ENCODE measurements at places on chromosomes 5 and 9.

DNA sequence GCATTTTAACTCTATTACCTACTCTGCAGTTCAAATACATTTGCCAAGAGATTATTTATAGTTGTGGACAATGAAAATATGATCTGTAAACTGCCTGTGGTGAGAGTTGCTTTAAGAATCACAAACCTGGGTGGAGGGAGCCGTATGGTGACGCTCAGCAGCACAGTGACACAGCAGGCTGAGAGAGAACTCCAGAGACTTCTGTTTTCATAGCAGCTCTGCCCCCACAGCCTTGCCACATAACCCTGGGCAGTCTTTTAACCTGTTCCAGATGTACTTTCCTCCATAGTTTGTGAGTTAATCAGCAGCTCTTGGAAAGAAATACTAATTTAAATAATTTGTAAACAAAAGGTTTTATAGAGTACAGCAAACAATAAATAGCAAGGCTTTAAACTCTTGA lies 450.5 kb downstream of the ELAVL2 start:
- DNase-seq, result no peak

- no peak for DNase-seq
Observed at GRCh38 chr5:84303315-84303714, 81.4 kb downstream of the EDIL3 start.

DNA sequence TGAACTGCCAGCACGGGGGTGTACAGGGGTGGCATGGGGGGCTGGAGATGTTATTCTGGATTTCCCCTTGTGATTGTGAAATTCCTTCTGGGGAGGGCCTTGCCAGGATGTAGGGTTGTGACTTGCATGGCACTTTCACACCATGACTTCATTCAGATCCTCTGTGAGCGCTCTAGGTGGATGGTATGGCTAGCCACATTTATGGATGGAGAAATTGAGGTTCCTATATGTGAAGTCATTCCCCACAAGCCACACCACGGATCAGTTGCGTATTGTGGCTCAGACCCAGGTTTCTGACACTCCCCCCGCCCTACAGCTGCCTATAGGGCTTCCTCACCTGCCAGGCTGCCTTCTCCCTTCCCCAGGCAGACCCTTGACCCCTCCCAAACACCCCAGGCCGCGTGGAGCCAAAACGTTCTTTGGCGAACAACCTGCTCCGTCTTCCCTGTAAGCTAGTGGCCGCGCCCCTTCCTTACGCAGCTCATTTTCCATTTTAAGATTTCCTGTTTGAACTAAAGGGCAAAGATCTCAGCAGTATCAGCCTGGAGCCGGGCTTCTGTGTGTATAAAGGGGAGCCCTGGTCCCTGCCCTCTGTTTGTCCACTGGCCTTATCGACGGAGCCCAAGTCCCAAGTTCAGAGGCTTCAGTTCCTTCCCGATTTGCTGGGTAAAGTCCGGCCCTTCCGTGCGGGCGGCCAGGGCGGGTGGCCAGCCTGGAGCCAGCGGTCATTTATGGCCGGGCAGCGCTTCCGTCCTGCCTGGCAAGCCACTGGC lies 97.8 kb upstream of the KLF4 start:
- no peak for DNase-seq

- DNase-seq, result no peak
Observed at GRCh38 chr5:104353371-104353770, 790.8 kb upstream of the NUDT12 start.

- no peak for DNase-seq
Observed at GRCh38 chr5:107466233-107466769, 204.4 kb downstream of the EFNA5 start.

DNA sequence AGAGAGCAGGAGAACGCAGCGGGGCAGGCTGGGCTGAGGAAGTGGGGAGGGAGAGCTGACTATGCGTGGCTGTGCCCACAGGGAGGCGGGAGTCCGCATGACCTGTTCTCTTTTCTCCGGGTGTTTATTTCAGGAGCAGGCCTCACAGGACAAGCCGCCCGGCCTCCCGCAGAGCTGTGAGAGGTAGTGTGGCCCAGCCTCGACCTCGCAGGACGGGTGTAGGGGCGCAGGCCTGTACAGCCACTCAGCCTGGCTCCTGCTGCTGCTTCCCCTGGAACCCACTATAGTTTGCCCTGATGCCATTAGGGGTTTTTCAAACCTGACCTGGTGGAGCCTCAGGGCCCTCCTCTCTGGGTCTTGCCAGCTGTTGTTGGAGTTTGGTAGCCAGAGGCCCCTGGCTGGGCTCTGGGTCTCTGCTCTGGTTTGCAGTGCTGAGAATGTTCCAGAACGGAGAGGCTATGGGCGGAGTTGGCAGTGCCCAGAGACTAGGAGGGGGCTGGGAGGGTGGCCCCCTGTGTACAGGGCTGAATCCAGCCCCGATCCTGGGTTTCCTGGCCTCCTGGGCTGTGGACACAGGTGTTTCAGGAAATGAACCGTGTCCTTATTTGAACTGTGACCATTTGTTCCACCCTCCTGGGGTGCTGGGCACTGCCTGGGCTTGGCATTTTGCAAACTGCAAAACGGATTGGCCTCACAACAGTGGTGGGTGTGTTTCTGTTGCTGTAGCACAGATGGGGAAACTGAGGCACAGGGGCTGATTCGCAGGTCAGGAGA lies 78.8 kb downstream of the WNK2 start:
- DNase-seq, result peak; percentile 72
